ENCODE measurements at places on chromosomes 6 and 20. TPM values are rescaled to one million over a fixed set of nuclear protein-coding genes. Genes with fewer than 3 reads are reported as not detected.

The OLIG3 gene
- polyA plus RNA-seq: not detected

GRCh38 chr6:13795041-13795750, 19.2 kb downstream of the MCUR1 start:
- peak; percentile 72 for DNase-seq

- DNase-seq: no peak
These were observed at the start of gene SPO11 for GRCh38 chr20:57329608-57330221. TSS of gene SPO11 (plus strand) at chr20:57329803. CDS start at chr20:57329868, 65 bp downstream.

DNA sequence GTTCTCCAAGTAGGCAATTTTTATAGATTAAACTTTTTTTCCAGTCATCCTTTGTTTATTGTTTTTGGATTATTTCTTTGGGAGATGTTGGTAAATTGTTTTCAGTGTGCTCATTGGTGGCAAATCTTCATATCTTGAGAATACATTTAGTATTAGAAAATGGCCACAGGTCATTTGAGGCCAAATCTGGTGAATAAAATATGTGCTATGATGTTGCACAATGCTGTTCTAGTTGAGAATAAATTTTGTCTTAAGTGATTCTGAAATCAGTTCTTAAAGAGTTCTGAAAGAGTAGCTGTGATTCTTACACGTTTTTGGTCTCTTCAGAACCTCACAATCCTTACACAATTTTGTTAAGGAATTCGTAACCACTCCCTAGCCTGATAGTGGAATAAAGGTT, 20.1 kb downstream of the CDKAL1 start:
- DNase-seq: no peak

GRCh38 chr6:51105357-51105756, 286.7 kb downstream of the TFAP2B start:
- DNase-seq: no peak

GRCh38 chr20:54218470-54218869, 10.6 kb downstream of the PFDN4 start:
- no peak for DNase-seq

DNA sequence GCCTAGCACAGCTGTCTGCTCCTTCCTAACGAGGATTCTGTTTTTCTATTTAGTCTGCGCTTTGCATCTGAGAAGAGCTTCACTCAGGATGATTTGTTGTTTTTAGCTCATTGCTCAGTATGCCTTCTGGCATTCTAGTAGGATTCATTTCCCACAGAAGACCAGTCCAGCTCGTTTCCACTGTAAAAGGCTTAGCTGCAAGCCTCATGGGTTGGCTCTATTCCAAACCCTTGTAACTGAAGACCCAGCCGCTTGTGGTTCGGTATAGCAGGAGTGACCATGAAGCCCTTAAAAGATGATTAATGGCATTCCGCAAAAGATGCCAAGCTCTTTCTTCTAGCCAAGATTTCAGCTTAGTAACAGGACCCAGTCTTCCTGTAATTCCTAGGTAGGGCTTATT, 7.2 kb downstream of the ADGRF1 start:
- peak; percentile 88 for DNase-seq

DNA sequence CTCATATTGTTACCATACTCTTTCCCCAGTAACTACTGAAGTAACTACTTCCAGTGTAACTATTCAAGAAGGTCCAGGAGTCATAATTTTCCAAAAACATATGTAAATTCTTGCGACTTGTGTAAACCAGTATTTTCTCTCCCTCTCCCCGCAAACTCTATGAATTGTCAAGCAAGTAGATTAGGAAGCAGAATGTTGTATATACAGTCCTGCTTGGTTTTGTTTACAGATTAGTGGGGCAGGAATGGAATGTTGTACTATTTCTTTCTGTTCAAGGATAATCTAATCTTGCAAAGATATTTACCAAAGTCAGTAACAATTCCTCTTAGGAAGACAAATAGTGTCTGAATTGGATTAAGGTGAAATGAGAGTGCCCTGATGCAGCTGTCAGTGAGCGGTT, 234.9 kb upstream of the PLN start:
- DNase-seq: no peak

The HECA gene
- polyA plus RNA-seq: 17.0 TPM

DNA sequence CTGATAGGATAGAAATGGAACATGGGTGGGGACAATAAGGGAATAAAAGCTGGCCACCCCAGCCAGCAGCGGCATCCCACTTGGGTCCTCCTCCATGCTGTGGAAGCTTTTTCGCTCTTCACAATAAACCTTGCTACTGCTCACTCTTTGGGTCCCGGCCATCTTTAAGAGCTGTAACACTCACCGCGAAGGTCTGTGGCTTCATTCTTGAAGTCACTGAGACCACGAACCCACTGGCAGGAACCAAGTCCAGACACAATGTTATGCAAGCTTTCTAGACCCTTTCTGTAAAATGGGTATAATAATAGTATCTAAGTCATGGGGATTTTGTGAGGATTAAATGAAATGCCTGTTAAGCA, 48.9 kb upstream of the EZR start:
- DNase-seq: no peak

- no peak for DNase-seq
These were observed 488.4 kb downstream of the PHF3 start for GRCh38 chr6:64123761-64124633.

The MEI4 gene
- polyA plus RNA-seq: 1.6 TPM

DNA sequence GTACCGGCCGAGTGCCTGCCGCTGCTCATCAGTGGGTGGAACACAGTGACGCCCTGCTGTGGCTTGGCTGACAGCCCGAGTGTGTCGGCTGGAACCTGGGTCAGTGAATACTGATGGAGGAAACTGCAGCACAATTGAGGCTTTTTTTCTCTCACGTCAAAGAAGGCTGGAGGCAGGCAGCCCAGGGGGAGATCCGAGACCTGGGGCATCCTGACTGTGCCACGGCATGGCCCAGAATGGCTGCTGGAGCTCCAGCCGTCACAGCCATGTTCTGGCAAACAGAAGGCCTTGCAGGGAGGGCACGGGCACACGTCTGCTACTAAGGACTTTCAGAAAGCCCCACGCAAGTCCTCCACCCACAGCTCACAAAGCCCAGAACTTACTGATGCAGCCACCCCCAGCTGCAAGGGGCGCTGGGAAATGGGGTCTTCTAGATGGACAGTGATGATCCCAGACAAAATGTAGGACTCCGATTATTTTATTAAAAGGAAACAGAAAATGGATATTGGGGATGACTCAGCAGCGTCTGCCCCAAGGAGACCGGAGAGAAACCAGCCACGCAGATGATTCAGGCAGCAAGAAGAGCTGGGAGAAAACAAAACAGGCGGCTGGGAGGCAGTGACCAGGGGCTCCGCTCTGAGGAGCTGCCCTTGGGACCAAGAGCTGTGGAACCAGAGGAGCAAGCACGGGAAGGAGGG, 140.0 kb downstream of the TAF4 start:
- DNase-seq: no peak

DNA sequence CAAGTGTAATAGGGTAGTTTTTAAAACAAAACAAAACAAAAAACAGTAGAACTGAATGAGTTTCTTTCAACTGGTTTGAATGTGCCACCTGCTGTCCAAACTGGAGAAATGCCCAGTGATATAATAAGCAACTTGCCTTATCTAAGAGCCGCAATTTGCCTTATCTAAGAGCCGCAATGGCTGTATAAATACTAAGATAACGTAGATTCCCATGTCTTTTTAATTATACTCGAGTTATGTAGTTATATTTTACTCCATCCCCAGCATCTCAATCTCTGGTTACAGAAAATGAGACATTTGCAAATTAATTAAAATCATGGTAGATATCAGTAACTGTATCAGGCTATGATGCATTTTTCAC, 67.2 kb downstream of the RPP40 start:
- no peak for DNase-seq

DNA sequence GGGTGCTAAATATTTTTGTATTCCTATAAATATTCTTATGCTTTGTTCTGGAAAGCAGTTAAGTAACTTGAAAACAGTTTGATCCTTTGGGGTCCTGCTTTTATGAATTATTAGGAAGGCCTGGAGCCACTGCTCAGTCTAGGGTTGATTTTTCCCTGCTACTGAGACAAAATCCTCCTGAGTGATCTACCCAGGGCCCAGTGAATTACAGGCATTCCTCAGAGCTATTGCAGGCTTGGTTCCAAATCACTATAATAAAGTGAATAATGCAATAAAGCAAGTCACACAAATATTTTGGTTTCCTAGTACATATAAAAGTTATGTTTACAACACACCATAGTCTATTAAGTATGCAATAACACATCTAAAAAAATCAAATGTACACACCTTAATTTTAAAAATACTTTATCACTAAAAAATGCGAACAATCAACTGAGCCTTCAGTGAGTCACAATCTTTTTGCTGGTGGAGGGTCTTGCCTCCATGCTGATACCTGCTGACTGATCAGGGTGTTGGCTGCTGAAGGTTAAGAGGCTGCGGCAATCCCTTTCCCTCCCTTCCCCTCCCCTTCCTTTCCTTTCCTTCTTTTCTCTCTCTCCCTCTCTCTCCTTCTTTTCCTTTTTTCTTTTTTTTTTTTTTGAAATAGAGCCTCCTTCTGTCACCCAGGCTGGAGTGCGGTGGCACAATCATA, 43.0 kb downstream of the DNAAF9 start:
- no peak for DNase-seq

DNA sequence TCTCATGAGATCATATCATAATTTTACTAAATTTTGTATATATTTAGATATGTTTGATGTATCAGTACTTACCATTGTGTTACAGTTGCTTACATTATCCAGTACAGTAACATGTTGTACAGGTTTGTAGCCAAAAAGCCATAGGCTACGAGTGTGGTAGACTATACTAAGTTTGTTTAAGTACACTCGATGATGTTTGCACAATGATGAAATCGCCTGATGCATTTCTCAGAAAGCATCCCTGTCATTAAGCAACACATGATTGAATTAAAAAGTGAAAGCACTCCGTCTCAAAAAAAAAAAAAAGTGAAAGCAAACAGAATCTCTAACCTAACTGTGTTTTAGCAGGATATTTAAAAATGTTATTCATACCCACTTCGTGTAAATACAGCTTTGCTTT, 104.9 kb upstream of the TFAP2D start:
- no peak for DNase-seq

DNA sequence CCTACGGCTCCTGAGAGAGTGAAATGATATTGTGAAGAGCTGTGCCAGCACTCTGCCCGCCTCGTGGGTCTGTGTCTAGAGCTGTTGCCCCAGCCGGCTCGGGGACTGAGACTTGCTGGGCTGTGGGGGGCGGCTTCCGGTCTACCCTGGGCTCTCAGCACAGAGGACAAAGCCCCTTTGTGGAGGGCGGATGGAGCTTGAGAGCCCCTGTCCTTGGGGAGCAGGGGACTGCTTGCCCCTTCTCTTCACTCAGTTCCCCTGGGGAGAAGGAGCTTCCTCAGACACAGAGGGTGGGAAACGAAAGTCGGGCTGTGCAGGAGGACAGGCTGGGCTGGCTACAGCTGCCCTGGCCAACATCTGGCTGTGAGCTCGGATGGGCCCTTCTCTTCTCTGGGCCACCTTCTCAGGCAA, 11.0 kb downstream of the SRC start:
- no peak for DNase-seq

The GATA5 gene
- 2.1 TPM for polyA plus RNA-seq

GRCh38 chr6:110620065-110620464, 143.7 kb upstream of the SLC22A16 start:
- no peak for DNase-seq

GRCh38 chr6:246352-246751, 45.9 kb upstream of the DUSP22 start:
- no peak for DNase-seq

The GPX5 gene
- not detected for polyA plus RNA-seq

DNA sequence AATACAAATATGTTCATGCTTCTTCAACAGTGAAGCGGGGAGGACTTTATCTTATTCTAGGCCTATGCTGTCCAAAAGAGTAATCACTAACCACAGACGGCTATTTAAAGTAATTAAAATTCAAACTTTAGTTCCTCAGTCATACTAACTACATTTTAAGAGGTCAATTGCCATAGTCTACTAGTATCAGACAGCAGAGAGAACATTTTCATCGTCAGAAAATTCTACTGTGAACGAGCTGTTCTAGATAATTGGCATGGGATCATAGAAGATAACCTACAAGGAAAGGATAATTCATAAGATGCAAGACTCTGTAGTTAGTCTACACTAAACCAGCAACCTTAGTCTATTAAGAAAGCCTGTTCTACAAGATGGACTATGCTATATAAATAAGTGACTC, 44.4 kb downstream of the PRKN start:
- no peak for DNase-seq

DNA sequence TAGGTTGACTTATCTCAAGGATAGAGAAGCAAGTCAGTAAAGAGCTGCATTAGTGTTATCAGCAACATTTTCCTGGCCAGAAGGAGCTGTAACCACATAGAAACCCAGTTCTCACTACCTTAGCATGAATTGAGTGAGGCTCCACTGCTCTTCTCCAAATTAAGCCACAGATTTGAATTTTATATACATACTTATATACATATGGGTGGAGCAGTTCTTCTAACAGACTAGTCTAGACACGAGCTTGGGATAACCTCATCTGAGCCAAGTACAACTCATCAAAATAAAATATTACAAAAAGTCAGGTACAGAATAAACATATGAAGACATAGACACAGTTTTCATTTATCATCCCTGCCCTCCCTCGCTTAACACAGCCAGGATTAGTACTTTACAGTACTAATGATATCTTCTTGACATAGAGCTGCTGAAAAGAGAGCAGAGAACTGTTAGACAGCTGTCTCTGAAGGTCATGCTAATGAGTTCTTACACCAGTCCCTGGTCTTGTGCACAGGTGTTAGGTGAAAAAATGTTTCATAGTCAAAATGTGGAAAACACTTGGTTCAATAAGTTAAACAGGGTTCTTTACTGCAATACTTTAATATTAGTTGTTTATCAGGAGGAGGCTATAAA, 147.4 kb upstream of the HTR1E start:
- no peak for DNase-seq

The XKR7 gene
- polyA plus RNA-seq: 0.36 TPM

DNA sequence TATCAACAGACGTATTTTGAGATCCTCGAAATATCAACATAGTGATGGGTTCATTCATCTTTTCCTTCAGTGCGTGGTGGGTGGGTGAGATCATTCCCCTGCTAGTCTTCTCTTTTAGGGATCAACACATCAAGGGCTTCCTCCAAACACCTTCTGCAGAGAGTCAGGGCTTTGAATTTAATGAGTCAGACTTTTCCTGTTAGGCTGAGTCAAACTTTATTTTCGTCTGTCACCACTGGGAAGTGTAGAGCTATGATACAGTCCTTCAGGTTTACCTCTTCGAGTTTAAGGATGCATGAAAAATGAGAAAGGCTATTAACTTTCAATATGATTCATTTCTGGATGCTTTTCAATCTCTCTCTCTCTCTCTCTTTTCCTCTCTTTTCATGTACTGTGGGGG, 189.1 kb downstream of the BMP2 start:
- no peak for DNase-seq

The GDAP1L1 gene
- polyA plus RNA-seq: 0.75 TPM

GRCh38 chr20:7926767-7927166, 13.5 kb downstream of the HAO1 start:
- DNase-seq: no peak

- no peak for DNase-seq
These were observed 191.7 kb upstream of the RIN2 start for GRCh38 chr20:19566226-19566945.

The TAGAP gene
- polyA plus RNA-seq: 0.45 TPM

- peak; percentile 30 for DNase-seq
These were observed 64.8 kb downstream of the UTRN start for GRCh38 chr6:144349690-144350527.

GRCh38 chr6:20582586-20583443, 48.6 kb downstream of the CDKAL1 start:
- no peak for DNase-seq

The DNAH8 gene
- 0.15 TPM for polyA plus RNA-seq

The FUT9 gene
- polyA plus RNA-seq: 5.1 TPM

Data from left renal pelvis (tissue), 4 donors.